ENCODE measurements at places on chromosomes 3 and 15.

- no peak for DNase-seq
Measured at GRCh38 chr3:32734756-32735155, 49.8 kb downstream of the CNOT10 start.

DNA sequence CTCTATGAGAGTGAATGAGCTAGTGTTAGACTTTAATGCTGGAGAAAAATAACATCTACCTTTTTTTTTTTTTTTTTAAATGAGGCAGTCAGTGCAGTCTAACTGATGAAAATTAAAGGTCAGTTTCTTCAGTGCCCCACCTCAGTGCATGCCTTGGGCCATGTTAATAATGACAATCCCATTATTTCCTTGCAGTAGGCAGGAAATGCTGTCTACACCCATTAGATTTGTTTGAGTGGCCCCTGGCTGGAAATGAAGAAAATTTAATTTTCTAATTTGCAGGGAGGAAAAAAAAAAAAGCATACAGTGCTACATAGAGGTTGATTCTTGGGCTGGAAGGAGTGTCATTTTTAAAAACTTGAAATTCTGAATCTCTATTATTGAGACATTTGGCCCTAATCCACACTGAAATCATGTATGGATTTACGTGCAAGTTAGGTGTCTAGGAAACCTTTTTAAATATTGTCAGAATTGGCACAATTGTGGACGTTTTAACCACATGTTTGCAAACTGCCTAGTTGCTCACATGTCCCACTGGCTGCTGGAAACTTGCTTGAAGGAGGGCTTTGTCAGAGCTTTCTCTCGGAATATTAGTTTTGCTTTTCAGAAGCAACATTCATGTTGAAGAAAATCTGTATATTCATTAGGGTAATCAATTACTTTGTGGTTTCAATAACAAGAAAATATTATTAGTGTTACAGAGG lies 18.4 kb downstream of the FNDC3B start:
- DNase-seq = no peak

DNA sequence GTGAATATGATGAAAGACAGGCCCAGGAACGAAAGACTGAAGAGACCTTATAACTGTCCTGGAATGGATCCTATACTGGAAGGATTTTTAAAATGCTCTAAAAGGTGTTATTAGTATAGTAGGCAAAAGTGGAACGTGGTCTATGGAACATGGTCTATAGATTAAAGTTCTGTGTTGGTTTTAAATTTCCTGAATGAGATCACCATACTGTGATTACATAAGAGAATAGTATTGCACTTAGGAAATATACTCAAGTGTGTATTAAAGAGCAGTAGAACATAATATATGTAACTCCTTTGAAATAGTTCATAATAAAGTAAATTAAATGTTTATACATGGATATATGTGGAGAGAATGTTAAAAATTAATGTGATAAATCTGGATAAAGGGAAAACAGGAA lies 68.2 kb downstream of the SPRED1 start:
- no peak for DNase-seq

- no peak for DNase-seq
Measured at GRCh38 chr3:188929137-188929536, 242.6 kb upstream of the TPRG1 start.

DNA sequence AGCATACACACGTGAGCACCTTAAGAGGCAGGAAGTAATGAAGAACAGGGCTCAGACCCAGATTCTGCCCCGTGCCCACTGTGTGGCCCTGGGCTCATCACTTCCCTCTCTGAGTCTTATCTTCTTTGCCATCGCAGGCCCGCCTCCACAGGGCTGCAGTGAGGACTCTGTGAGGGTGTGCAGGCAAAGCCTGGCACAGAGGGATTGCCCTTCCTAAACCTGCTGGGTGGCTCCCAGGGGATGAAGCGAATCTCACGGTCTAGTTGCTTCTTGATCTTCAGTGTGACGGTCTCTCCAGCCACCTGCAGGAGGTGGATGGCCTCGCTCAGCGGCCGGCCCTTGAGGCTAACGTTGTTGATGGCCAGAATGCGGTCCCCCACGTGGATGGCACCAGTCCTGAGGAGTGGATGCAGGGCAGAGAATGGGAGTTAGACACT lies 32.8 kb downstream of the GRIP2 start:
- DNase-seq = no peak
